Lower leg skin (tissue), 4 donors: ENCODE measurements at places on chromosomes 13 and 19.
A peak's percentile ranks its signal among the peaks of the same experiment; 100 is the strongest.

DNA sequence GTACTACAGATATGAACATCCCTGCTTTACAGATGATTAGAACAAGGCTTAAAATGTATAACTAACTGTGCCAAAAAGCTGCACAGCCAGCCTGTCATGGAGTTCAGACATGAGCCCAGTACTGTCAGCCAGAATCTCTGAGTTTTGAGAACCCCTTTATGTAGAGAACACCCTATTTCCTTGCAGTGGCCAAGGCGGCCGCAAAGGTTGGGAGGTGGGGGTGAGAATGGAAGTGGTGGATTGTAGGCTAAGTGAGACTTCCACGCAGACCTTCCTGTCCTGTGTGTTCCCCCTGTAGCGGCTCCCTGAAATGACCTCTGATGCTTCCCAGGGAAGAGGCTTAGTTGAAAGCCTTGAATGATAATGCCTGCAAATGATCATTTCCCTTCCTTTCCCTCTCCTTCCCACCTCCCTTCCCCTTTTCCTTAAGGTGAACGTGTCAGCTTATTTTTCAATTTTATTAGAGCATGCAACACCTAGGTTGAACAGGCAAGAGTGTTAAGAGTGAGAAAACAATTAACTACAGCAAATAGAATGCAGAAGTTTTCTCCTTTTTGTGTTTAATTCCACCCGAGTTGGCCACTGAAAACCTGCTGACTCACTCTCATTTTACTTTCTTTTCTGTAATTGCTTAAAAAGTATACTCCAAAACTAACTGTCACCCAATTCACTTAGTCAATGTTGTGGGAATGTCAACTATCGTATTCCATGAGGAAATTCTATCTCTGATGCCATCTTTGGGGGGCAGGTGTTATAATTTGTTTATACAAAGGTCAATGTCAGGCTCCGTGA, 167.0 kb upstream of the EDNRB start:
- DNase-seq = no peak

GRCh38 chr19:38197937-38198704, 25.9 kb downstream of the DPF1 start:
- no peak for DNase-seq

DNA sequence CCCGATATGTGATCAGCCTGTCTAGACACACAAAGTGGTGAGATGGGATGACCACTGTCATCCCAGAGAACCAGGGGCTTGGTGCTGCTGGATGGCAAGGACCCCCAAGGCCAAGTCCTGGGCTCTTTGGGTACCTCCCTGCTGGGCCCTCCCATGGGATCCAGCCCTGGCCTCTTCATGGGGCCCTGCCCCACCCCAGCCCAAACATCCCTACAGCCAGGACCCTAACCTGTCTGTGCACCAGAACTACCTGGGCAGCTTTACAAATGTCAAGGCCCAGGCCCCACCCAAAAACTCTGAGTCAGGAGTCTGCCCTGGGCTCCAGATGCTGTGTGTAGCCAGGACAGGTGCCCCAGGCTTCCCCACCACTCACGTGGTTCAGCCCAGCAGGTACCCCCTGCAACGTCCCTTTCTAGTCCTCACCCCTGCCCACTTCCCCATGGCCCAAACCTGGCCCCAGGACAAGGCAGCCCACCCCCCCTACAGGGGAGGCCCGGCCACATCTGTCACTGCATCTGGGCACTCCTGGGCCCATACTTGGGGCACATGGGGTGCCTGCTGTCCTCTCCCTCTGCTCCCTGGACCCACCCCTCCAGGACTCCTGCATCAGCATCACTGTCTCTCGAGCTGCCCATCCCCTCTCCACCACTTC, 233.5 kb downstream of the TUBA3C start:
- DNase-seq = peak; percentile 74

DNA sequence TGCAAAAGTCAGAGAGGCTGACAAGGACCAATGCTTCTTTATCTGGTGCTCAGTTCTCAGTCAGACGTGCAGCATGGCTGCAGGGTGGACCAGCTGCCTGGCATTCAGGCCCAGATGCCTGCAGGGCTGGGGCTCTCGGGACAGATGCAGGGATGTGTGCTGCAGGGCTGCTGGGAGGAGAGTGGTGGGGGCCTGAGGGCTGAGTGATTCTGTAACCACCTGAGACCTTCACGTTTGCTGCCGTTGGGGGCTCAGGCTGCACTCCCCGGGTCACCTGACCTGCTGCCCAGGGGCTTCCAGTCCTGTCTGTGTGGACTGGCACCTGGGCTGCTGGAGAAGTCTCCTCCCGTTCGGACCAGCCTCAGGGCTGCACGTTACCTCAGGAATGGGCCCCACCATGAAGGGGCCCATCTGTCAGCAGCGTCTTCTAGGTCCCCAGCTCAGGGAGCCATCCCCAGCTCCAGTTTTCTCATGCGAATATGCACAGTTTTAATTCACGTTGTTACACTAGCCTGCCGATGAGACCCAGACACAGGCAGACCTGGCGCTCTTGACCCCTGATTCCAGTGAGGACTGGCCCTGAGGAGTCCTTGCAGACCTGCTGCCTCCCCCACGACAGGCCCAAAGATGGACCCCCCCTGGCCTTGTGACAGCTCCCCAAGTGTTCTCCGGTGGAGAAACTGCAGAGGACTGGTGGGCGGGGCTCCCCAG, 16.9 kb downstream of the KCTD15 start:
- DNase-seq = peak; percentile 71

GRCh38 chr19:39655613-39656012, at the start of gene LGALS16:
LGALS16 (plus strand) TSS chr19:39655913; CDS start chr19:39655962, 49 bp downstream.
- no peak for DNase-seq

DNA sequence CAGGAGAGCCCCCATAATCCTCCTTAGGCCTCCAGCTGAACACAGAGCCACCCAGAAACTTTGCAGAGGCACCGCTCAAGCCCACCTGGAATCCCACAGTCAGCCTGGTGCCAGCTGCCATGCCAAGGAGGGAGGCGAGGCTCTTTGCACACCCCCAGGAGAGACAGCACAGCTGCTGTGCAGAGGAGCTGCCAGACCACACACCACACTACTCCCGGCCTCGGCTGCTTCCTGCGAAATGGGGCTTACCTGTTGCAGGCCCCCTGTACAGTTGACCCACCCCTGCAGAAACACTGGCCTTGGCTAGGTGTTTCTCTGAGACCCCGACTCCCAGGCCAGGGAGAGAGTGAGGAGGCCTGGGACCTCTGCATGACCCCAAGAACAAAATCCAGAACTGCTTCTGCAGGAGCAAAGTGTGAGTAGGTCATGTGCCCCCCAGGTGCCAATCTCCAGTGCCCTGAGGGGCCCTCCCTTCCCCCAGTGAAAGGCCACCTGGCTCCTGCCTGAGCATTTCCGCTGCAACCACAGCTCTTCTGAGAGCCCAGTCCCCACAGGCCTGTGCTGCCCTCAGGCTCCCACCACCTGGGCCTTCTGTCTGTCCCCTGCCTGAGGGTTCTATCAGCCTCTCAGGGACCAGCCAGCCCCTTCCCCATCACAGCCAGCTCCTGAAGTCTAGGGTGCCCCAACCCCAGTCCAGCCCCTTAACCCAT, 580.4 kb downstream of the UQCRFS1 start:
- DNase-seq = no peak

- no peak for DNase-seq
Observed at GRCh38 chr19:19106056-19106551, 32.2 kb downstream of the TMEM161A start.

DNA sequence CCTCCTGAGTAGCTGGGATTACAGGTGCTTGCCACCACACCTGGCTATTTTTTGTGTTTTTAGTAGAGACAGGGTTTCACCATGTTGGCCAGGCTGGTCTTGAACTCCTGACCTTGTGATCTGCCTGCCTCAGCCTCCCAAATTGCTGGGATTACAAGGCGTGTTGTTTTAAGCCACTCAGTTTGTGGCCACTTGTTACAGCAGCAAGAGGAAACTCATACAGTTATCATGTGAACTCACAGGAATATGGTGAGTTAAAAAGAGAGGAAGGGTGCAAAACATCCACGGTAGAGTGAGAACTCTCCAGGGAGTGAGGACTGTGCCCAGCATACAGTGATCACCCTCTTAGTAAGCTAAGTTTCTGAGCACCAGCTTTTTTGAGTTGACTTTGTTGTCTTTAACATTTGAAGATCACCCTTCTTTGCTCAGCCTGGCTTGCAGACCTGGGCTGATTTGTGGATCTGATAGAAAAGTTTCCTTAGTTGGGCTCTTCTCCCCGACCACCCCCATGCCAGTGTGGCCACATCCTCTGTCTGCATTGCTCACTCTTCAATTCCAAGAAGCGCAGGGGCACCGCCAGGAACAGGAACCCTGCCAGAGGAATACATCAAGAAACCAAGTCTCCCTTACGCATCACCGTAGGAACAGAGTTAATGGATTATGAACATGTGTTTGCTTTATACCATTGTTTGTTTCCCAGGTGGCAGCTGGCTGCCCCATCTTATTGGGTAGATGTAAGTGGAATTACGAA, 16.0 kb downstream of the ALOX5AP start:
- no peak for DNase-seq

DNA sequence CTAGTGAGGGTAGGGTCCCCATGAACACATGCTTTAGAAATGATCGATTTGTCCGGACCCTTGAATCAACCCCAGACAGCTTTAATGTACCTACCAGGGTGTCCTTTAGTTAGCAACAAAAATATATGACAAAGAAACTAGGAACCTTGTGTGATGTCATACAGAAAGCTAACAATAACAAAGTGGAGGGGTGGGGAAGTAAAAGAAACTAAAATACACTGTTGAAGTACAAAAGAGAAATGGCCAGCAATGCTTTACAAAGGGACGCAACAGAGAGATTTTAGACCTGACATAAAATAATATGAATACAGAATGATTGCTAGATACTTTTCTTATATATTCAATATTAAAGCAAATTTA, 40.0 kb downstream of the DZIP1 start:
- no peak for DNase-seq

- no peak for DNase-seq
Observed at GRCh38 chr13:80224468-80224867, 116.5 kb downstream of the SPRY2 start.

DNA sequence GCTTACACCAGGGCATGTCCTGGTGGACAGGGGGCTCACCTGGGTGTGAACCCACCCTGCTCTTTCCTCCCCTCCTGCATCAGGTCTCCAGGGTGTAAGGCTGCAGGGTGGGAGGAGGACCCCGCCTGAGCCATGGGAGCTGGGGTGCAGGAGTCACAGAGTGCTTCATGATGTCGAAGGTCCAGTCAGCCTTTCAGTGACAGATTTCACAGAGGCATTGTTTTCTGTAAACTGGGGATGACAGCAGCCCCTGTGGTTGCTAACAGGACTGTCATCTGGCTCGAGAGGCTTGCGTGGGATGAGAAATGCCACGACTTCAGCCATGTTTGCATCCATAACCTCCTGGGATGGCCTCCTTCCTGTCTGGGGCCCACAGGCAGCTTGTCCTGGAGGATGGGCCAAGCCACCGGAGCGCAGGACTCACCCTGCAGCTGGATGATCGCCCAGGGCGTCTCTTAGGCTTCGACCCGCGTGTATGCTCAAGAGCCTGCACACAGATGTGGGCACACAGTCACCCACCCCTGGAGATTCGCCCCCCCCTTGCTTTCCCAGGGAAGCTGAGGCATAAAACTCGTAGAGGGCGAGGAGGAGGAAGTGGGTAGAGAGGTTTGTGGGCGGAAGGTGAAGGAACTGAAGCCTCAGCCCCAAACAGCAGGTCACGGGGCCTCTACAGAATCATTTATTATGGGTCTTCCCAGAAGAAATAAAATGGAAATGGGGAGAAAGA, 4.9 kb downstream of the NANOS3 start:
- no peak for DNase-seq

DNA sequence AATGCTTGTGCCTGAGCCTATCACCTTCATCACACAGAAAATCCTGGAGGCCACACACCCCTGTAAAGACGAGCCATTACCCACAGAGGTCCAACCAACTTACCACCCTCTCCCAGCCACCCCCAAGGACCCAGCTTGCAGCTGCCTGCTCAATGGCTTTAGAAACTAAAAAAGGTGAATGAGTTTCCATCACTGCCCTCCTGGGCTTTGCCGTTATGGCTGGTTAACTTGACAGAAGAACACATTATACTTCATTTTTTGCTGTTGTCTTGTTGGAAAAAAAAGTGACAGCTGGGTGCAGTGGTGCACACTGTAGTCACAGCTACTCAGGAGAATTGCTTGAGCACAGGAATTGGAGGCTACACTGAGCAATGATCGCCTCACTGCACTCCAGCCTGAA, 17.4 kb upstream of the FEM1A start:
- DNase-seq = no peak

- DNase-seq = no peak
Observed at GRCh38 chr13:114166381-114167131, 12.5 kb upstream of the CFAP97D2 start.

DNA sequence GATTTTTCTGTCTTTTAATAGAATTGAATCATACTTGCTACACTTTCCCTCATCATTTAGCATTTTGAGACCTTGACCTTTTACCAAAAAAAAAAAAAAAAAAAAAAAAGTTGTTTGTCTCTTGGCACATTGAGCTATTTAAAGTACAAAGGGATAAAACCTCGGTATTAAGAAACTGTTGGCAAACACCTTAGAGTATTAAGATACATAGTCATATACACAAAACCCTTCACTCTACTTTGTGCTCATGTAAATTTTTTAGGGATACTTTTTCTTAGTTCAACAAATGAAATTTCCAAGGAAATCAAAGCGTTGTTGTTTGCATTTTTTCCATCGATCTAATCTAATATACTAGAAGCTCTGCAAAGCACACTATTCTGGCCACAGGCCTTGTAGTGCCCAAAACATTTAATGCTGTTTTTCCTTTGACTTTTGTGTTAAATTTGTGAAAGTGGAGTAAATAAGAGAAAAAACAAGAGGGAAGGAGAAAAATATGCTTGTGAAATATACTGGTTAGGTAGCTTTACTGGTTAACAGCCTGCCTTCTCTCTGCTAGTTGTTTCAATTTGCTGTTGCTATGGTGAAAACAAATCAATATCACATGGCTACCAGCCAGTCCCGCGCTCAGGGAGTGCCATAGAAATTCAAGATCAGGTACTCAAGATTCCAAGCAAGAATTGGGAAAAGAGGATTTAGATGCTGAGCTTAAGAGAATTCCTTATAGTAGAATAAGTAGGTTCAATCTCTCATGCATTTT, 2.6 kb downstream of the MBNL2 start:
- DNase-seq = no peak

GRCh38 chr13:36288794-36289391, 8.7 kb downstream of the CCDC169 start:
- DNase-seq = no peak

DNA sequence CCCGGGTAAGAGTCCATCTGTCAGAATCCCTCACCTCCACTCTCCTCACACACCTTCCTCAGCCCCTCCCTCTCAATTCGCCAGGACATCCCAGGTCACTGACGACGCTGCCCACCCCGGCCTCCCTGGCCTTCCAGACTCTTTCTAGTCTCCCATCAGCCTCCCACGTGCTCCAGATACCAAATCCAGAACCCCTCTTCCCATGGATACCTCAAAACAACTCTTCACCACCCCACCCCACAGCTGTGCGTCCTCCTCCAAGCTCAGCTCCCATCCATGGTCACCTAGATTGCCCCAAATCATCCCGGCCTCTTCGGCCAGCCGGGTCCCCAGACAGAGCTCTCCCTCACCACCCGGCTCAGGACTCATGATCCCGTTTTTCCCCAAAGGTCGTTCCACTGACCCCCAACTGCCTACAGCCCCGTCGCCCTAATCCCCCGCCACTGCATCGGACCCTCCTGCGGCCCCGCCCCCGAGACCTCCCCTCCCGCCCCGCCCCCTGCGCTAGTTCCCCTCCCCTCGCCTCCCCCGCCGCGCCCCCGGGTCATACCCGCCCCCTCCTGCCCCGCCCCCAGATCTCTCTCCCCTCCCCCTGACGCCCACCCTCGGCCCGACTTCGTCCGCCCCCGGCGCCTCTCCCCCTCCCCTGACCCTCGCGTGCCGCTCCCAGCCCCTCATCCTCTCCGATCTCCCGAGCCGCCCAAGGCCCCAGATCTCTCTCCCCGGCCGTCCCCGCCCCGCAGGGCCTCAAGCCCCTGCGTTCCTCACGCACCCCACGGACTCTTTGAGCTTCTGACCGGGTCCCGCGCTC, 546 bp downstream of the UBXN6 start:
- peak; percentile 89 for DNase-seq
